Memory B cell (primary cell): ENCODE measurements at places on chromosomes 1 and 21.

DNA sequence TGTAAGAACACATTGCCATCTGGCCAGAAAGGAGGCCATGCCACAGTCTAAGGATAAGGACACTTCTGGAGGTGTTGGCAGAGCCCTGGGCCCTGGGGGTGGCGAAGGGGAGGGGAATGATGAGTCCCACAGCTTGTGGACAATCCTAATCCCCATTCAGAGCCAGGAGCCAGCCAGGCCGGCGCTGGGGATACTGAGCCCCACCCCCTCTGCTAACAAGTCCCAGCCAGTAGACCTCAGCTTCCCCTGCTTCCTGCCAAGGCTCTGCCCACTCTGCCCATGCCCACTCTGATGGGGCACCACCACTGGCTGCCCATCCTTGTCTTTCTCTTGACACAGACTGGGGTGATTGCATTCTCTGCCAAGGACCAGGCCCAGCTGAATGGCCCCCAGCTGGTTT is 71.9 kb downstream of the NAV1 start:
- DNase-seq, result no peak

GRCh38 chr1:16888860-16889816 is 6.6 kb upstream of the RNU1-2 start:
- DNase-seq, result no peak

DNA sequence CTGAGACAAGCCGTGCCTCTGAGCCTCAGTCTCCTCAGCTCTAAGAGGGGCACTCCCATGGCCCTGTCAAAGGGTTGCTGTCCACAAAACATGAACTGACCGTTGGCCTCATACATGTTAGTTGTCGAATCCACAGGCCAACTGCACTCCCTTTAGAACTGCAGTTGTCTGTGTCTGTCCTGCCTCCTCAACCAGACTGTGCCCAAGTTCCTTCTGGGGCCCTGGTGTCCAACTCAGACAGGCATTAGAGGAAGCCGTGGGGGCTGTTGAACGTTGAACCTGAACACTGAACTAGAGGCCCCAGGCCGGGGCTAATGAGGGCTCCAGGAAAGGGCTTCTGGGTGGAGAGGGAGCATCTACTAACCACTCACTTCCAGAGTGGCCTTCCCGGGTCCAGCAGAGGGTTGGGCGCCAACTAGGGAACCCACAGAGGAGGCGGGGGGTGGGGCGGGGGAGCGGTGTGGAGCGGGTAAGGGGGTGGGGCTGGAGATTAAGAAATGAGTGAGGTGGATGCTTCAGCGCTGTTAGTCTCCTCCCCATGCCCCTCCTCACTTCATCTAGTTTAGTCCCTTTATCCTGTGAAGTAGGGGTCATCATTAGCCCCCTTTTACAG is at the start of gene RAB42:
Gene RAB42 (plus strand): TSS at position 558 of the 613 bp plus-strand sequence. CDS start 247 bp downstream, outside the sequence.
- peak; percentile 14 for DNase-seq

GRCh38 chr1:29835406-29835805 is 599.1 kb downstream of the PTPRU start:
- DNase-seq, result no peak

- DNase-seq, result no peak
Measured at GRCh38 chr1:9792156-9793042, 31.4 kb downstream of the CLSTN1 start.
